ENCODE measurements at places on chromosomes 6 and 20.

GRCh38 chr6:34090529-34090928, 55.4 kb downstream of the GRM4 start:
- DNase-seq: no peak

GRCh38 chr20:42053350-42053749, 435.2 kb upstream of the CHD6 start:
- DNase-seq: no peak

DNA sequence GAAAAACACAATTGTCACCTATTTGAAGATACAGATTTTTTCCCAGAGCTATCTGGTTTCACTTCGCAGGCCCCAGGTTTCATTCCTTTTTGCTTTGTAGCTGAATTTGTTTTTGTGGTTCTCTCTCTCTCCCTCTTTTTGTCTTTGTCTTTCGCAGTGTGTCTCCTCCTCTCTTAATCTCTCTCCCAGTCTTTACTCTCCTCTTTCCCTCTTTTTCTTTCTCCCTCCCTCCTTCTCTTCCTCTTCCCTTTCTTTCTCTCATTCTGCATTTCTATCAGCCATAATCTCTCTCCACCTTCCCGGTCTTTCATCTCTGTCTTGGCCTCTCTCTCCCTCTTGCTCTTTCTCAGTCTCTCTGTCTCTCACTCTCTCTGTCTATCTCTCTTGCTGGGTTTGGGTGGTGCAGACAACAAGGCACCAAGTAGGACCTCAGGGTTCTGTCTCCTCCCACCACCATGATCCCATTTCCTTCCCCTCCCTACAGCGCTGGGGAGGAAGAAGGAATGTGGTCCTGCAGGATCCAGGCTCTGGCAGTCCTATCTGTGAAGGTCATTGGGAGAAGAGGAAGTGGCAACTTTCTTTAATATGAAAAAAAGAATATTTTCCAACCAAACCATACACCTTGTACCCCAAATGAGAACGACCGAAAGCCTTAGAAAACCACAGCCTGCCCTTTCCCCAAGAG, 63.2 kb downstream of the BANF2 start:
- DNase-seq: no peak

- no peak for DNase-seq
Observed at GRCh38 chr6:1363729-1364572, 25.4 kb upstream of the FOXF2 start.

GRCh38 chr6:22068561-22069305, 228.1 kb downstream of the PRL start:
- DNase-seq: no peak

Measured in inflammatory macrophage treated with lipopolysaccharide for 1 hour (primary cell).